GF-D8 (cell line): ENCODE measurements at places on chromosomes 4 and X.

GRCh38 chr4:155591738-155592143 is 74.9 kb upstream of the GUCY1A1 start:
- no peak for DNase-seq

GRCh38 chr4:81142744-81143143 is 72.3 kb downstream of the PRKG2 start:
- no peak for DNase-seq

DNA sequence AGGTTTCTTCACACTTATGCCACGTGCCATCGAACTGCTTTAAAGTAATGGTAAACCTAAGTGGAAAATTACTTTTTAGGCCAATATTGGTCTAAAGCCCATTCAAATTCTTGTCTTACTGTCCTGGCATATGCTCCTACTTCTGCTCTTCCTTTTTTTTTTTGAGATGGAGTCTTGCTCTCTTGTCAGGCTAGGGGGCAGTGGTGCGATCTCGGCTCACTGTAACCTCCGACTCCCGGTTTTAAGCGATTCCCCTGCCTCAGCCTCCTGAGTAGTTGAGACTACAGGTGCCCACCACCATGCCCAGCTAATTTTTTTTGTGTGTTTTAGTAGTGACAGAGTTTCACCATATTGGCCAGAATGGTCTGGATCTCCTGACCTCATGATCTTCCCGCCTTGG is 129.0 kb upstream of the TECRL start:
- no peak for DNase-seq

DNA sequence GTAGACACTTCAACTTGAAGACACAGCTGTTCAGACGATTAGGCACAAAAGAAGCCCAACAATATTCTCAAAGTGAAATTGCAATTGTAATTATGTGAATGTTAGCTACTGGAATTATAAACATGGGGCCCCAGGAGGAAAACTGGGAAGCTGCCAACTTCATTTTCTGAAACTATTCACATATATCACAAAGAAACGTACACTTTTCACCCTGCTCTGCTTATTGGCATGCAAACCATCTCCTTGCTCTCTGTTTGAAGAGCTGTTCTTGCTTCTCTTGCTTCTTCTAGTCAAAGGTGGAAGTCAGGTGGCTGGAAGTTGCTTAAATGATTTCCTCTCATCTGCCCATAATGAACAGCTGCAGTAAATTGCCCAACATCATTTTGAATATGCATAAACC is 320.1 kb downstream of the CFAP299 start:
- DNase-seq: no peak

DNA sequence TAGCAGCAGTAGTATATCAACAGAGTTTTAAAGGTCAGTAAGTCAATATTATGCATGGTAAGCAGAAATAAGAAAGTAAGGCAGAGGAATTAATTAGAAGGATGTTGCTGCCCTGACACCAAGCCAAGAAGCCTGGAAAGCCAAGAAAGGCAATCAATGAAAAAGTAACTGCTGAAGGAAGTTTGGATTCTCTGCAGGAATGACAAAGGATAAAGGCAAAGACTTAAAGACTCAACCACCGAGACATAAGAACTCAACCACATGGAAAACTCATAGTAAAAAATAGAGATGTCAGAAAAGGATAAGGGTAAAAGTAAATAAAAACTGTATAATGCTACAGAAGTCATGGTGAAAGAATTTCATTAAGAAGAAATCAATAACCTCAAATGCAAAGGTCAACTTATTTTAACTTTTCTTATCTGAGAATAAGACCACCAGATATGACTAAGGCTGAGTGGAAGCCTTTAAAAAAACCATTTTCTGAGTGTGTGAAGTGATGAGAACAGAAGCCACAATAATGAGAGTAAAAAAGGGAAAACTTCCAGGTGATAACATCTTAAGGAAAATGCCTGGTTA is 55.2 kb downstream of the NEK1 start:
- no peak for DNase-seq

GRCh38 chr4:6493658-6494304 is 21.4 kb upstream of the PPP2R2C start:
- DNase-seq: no peak

GRCh38 chrX:153646620-153647373 is at the start of gene DUSP9:
DUSP9 (plus strand) TSS chrX:153647203; CDS start chrX:153647954, 751 bp downstream.
- DNase-seq: no peak

- DNase-seq: no peak
Observed at GRCh38 chr4:86181585-86181984, 178.3 kb downstream of the MAPK10 start.

- DNase-seq: no peak
Observed at GRCh38 chr4:53920116-53920515, 144.3 kb downstream of the CHIC2 start.

DNA sequence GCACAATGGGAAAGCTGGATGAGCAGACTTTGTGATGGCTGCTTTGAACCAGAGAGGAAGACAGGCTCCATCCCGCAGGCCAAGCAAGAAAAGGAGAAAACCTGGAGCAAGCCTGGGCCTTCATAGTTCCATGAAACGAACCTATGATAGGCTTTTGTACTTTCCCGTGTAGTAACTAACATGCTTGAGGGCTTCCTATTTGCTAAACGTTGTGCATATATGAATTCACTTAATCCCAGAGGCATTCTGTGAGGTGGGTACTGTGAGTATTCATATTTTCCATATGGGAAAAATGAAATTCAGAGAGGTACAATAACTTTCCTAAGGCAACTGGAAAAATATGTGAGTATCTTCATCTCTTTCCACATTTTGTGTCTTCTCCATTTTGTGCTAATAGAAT is 13.6 kb upstream of the APBB2 start:
- DNase-seq: no peak

GRCh38 chrX:128439159-128439558 is 387.0 kb upstream of the ACTRT1 start:
- DNase-seq: no peak

GRCh38 chr4:99927566-99927965 is 18.9 kb downstream of the DNAJB14 start:
- no peak for DNase-seq

- DNase-seq: no peak
Observed at GRCh38 chrX:104913348-104913747, 307.1 kb downstream of the TEX13A start.

DNA sequence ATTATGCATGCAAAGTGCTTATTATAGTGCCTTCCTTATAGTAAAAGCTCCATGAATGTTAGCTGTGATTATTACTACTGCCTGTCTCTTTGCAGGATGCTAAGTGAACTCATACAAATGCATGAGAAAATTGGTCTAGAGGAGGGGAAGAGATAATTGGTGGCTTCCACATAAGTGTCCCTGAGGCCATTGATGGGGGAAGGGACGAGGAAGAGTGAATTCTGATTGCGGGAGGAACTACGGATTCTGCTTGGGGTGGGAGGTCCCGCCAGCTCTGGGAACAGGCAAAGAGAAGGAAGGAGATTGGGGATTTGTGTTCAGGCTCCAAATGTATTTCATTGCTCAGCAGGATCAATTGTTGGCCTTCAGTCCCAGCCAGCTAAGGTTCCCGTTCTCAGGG is 11.6 kb upstream of the ARHGAP36 start:
- no peak for DNase-seq

- no peak for DNase-seq
Observed at GRCh38 chr4:15469402-15470127, at the start of gene CC2D2A. CC2D2A (plus strand) TSS chr4:15469882; CDS start chr4:15475933, 6,051 bp downstream.

GRCh38 chr4:4697584-4697983 is 155.7 kb upstream of the STX18 start:
- DNase-seq: no peak

GRCh38 chr4:89586864-89587263 is 250.1 kb downstream of the SNCA start:
- no peak for DNase-seq

- no peak for DNase-seq
Observed at GRCh38 chrX:42127563-42127962, 204.2 kb upstream of the CASK start.
